Stimulated activated CD4-positive, alpha-beta T cell treated with anti-CD3 and anti-CD28 coated beads, Interleukin-1b, Interleukin-23, amount 100 ng/mL, for 1 hour (primary cell): ENCODE measurements at places on chromosomes 4 and X.

GRCh38 chr4:41665636-41666207 is 82.8 kb downstream of the PHOX2B start:
- DNase-seq = no peak

GRCh38 chrX:55167901-55168300 is 52.2 kb upstream of the PAGE5 start:
- no peak for DNase-seq

DNA sequence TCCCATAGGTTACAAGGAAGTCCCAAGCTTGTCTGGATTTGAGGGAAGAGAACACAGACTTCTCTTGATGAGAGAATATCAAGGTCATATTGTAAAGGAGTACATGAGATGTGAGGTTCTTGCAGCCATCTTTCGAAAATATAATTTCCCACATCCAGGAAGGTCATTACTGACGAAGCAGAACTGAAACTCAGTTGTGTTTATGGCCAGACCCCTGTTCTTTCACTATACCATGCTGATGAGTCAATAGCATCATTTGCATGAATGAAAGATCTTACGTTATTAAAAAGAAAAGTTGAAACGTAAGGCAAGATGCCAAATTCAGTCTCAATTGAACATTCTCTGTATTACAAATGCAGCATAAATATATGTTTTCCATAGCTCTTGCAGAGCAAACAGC is 14.2 kb upstream of the CCDC149 start:
- no peak for DNase-seq

GRCh38 chr4:88822034-88822789 is 124.6 kb upstream of the NAP1L5 start:
- DNase-seq = no peak

GRCh38 chr4:127182687-127183086 is 450.1 kb upstream of the INTU start:
- DNase-seq = no peak

DNA sequence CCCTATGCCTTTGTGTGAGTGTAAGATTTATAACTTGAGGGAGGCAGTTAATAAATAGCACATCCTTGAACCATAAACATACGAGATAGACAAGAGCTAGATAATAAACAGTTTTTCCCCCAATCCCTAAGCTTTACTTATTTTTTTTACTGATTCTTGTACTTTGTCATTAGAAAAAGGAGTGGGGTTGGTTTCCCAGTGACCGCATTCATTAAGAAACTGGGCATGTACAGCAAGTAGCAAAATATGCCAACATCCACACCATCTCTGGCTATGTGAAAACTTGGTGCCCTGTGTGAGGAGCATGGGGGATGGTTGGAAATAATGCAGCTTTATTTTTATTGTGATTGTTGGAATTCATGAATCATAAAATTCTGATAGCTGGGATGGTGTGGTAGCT is 176.2 kb downstream of the CBR4 start:
- no peak for DNase-seq

DNA sequence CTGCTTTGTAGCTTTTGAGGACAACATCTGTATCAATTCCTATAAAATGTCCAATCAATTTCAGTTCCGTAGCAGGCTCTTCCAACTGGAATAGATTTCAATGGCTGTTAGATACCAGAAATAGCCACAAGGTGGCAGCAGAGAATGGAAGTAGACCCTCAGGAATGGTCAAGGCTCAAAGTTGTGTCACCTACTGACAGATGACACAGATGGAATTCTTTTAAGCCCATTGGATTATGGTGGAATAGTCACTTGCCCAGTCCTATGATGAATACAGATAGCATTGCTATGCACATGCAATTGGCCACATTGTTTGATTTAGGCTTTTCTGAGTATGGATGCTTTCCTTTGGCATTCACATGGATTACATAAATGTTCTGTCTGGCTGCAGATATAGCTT is 130.4 kb upstream of the RADX start:
- no peak for DNase-seq

DNA sequence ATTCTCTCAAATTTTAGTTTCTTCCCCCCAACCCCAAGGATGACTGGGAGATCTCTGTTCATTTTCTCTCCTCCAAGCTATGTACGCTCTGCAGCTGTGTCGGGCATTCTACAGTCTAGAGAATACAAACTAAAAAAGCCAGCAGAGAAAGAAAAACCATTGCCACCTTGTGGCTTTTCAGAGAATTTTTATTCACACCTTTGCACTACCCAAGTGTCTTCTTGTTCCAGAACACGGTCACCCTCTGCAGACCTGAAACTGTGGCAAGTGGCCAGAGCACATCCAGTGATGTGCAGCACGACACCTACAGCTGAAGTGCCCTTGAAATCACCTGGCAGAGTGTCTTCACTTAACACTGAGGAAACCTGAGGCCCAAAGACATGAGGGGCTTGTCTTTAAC is 68.6 kb downstream of the CHST7 start:
- no peak for DNase-seq

- no peak for DNase-seq
Observed at GRCh38 chrX:138723301-138723700, 11.8 kb upstream of the FGF13 start.

DNA sequence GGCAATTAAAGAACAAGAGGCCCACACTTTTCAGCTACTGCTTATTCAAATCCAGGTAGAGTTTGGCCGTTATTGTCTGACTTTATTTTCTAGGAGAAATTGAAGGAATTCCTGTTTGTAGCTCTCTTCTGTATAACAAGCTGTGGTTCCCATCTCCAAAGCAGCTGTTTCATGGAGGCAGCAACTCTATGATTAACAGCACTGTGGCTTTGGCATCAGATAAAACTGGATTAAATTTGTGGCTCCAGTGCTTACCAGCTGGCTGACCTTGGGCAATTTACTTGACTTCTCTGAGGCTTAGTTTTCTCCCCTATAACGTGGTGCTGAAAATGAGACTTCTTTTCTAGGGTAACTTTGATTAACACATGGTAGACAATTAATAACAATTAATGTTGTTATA is 28.1 kb downstream of the SLC30A9 start:
- no peak for DNase-seq

DNA sequence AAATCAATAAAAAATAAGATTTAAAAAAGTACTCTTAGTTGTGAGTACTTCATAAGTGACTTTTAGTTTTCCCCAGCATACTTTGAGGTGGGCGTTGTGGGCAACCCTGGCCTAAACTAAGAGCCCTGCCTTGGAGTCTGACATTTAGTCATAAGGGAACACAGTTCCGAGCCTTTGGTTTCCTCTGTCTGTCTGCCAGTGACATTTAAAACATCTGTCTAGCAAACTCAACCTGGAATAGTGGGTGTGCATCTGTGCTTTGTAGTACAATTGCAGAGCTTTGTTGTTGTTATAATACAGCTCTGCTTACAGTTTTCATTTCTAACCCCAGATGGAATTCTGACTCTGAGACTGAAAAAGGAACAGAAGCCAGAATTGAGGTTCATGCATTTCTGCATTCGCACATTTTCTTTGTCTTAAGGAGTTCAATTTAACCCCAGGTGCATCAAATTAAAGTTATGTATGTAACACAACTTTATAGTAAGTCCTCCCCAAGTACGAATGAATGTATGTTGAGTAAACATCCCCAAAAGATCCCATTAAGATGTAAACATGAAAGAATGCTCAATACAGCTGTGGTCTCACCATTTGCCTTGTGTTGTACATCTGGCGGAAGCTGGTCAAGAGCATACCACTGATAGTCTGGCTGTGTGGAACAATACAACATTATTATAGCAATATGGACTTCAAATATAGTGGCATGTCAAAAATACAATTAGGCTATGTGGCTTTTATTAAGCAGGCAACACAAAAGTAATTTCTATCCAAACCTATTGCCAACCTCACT is 25.9 kb downstream of the TNIP3 start:
- no peak for DNase-seq

- DNase-seq = no peak
Observed at GRCh38 chr4:100780126-100780525, 262.3 kb upstream of the EMCN start.

- no peak for DNase-seq
Observed at GRCh38 chr4:100819505-100819904, 301.7 kb upstream of the EMCN start.

GRCh38 chr4:123206016-123206415 is 190.6 kb upstream of the SPRY1 start:
- no peak for DNase-seq

DNA sequence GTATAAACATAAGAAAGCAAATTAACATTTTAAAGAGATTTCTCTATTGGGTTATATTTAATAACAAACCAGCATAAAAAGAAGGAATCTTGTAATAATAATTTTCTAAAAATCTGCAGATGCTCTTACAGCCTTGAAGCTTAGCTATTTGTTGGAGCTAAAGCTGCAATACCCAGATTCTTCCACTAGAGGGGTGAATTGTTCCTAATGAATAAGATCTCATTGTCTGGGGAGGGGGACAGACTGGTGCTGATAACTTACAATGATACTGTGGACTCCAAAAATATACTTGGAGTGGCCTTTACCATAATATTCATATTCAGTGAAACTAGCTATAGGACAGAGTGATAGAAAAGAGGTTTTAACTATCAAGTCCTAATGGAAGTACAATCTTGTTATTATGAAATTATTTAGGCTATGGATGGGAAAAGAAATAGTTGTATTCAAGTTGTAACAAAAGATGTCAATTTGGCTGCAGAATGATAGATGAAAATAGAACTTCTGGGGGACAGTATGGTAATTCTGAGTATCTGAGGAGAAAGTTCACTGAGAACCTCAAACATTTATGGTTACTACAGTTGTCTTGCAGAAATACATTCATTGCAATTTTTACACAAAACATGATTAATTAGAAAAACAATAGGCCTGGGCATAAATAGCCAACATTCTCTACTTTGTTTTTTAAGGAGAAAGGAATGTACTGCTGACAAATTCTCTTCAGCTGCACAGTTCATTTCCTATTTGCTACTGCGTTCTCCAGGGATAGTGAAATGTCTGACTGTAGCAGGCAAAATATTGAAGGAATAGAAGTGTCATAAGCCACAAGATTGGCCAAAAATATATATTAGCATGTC is 443.3 kb downstream of the GBA3 start:
- DNase-seq = no peak

DNA sequence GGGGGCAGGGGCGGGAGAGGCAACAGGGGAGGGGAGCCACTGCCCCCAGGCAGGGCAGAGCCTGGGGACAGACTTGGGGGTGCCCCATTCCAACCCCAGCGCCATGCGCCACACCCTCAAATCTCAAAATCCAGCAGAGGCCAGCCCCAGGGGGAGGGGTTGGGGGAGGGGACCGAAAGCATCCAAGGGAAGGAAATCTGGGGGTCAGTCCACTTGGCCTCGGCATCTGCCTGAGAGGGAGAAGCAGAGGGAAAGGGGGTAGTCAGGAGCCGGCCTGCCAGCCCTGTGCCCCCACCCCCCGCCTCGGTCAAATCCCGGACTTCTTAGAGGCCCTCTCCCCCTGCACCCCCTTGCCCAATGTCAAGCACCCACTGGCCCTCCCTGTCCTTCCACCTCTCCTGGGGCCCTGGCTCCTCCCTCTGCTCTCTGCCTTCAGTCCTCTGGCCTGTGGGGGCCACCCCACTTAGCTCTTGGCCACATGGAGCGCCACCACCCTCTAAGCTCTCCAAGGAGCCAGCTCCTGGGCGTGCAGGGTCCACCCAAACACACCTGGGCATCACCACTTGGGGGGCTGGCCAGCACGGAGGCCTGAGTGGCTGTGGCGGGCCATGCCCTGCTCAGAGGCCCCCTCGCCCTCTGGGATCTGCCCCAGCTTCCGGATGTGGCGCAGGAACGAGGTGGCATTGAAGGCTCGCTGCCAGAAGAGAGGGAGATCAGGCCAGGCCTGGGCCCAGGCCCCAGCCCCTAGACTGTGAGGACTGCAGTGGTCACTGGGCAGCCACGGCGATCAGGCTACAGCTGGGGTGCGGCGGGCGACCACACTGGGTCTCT is 3.5 kb downstream of the PNCK start:
- DNase-seq = no peak

DNA sequence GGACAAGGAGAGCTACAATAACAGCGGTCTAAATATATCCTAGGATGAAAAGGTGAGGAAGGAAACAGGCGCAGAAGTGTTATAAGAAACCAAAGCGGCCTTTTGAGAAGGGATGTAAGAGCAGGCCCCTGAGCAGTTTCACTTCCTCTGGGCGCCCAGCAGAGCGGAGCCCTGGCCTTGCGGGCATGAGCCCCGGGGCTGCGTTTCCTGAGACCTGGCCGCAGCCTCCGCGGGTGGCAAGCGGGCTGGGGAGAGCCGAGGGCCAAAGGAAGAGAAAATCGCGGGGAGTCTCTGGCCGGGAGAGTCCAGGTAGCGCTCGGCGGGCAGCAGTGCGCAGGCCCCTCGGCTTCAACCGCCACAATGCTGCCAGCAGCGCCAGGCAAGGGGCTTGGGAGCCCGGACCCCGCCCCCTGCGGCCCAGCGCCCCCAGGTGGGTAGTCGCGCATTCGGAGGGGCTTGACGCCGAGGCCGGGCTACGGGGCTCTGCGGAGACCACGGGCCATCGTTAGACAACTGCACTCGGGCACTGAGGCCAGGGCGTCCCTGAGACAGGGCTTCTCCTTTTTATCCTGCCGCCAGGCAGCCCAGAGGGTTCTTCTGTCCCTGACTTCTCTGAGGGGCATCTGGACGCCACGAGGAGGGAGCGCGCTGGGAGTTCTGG is at the start of gene BANK1:
TSS of gene BANK1 (plus strand) at position 210 of the 661 bp plus-strand sequence. CDS start at position 361, 151 bp downstream.
- no peak for DNase-seq

DNA sequence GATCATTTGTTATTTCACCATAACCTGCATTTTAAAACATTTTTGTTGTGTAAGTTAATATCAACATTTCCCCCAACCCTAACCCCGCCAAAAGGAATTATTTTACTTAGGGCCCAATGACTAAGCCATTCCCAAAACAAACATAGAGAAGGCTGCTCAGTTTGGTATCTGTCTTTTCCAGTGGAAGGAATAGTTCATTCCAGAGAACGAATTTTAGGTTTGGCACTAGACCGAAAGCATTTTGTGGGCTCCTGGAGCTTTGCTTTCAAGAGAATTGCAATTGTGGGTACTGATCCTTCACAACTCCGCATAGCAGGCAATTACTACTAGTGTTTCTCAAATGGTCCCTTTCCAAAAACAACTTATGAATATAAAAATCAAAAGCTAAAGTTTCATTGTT is 226.7 kb upstream of the MAD2L1 start:
- DNase-seq = no peak

- no peak for DNase-seq
Observed at GRCh38 chr4:164866817-164867490, 10.0 kb upstream of the APELA start.
